ENCODE measurements at places on chromosomes 2 and 18.

- no peak for DNase-seq
These were observed 18.1 kb downstream of the ABCB11 start for GRCh38 chr2:169012812-169013627.

DNA sequence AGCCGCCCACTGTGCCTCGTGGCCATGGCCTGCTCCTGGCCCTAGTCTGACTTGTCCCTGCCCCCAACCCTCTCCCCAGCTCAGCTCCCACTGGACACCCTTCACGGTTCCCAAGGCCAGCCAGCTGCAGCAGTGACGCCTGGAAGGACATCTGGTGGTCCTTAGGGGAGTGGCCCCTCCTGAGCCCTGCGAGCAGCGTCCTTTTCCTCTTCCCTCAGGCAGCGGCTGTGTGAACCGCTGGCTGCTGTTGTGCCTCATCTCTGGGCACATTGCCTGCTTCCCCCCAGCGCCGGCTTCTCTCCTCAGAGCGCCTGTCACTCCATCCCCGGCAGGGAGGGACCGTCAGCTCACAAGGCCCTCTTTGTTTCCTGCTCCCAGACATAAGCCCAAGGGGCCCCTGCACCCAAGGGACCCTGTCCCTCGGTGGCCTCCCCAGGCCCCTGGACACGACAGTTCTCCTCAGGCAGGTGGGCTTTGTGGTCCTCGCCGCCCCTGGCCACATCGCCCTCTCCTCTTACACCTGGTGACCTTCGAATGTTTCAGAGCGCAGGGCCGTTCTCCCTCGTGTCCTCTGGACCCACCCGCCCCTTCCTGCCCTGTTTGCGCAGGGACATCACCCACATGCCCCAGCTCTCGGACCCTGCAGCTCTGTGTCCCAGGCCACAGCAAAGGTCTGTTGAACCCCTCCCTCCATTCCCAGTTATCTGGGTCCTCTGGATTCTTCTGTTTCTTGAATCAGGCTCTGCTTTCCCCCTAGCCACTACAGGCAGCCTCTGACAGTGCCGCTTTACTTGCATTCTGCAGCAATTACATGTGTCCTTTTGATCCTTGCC lies 35.8 kb downstream of the ANO7 start:
- peak; percentile 51 for DNase-seq

GRCh38 chr2:181218401-181218821 lies 238.0 kb downstream of the UBE2E3 start:
- DNase-seq: no peak

- DNase-seq: no peak
These were observed 277.3 kb upstream of the DOK6 start for GRCh38 chr18:69123421-69123820.

DNA sequence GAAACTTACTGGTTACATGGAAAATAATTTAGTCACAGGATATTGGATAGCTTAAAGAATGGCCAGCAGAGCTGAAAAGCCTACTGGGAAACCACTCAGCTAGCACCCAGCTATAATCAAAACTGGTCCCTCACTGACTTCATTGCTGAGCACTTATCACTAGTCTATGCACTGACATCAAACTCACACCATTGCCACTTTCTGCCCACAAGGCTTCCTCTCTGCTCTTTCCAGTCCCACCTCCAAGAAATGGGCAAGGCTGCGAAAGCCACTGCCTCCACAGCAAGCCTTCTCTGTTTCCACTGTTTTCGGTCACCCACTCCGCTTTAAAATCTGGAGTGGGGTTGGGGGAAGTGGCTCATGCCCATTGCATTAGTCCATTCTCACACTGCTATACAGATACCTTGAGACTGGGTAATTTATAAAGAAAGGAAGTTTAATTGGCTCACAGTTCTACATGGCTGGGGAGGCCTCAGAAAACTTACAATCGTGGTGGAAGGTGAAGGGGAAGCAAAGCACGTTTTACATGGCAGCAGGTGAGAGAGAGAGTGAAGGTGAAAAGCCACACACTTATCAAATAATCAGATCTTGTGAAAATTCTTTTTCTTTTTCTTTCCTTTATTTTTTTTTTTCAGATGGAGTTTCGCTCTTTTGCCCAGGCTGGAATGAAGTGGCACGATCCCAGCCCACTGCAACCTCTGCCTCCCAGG lies 77.0 kb upstream of the CERS6 start:
- DNase-seq: no peak

- peak; percentile 23 for DNase-seq
These were observed 44.8 kb downstream of the REL start for GRCh38 chr2:60925994-60926740.

DNA sequence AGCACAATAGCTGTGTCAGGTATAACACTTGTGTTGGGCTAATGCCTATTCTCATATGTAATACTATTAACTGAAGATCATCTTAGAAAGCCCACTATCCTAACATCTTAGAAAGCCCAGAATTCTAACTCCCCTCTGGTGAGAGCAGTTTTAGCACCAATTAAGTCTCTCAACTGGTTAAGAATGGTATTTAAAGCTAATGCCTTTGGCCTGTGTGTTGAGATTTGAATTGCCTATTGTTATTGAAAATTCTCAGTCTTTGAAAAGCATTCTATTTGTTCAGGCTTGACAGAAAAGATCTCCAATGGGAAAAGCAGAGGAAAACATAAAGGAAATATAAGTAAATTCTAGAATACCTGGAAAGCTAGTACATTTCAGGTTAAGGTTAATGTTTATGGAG lies 352.5 kb downstream of the ARHGAP15 start:
- no peak for DNase-seq

DNA sequence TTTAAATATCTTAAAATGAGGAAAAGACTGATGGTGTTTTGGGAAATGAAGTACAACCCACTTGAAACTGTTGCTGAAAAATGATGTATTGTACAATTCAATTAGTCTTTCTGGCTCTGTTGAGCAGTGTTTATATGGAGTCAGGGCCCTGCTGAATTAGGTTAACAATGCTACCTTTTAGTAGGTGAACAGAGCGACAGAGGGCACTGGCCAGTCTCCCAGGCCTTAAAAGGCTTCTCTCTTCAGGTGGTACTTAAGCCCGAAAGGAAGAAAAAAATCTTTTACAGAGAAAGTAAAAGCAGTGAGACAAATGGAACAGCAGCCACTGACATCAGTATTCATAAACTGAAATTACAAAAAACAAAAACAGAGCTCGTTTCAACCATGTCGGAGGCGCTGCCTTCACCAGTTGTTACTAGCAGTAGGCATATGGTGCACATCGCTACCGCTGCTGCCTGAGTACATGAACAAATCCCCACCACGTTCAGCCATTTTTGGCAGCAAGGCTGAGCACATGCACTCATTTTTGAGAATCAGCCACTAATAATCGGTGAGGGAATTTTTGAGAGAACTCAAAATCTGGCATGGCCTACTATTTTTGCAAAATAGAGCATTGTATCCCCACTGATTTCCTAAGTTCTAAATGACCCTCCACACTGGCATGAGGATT lies 91.8 kb downstream of the PLEKHM3 start:
- no peak for DNase-seq

- no peak for DNase-seq
These were observed 251.4 kb upstream of the COPS8 start for GRCh38 chr2:236834284-236834683.

- DNase-seq: no peak
These were observed 370.5 kb upstream of the CHAC2 start for GRCh38 chr2:53397085-53397484.
